ENCODE measurements at places on chromosomes 5 and 9.

GRCh38 chr9:113591899-113592625 is 128.5 kb downstream of the RGS3 start:
- no peak for DNase-seq

GRCh38 chr5:6633469-6634245 is 417 bp downstream of the SRD5A1 start:
- no peak for DNase-seq

DNA sequence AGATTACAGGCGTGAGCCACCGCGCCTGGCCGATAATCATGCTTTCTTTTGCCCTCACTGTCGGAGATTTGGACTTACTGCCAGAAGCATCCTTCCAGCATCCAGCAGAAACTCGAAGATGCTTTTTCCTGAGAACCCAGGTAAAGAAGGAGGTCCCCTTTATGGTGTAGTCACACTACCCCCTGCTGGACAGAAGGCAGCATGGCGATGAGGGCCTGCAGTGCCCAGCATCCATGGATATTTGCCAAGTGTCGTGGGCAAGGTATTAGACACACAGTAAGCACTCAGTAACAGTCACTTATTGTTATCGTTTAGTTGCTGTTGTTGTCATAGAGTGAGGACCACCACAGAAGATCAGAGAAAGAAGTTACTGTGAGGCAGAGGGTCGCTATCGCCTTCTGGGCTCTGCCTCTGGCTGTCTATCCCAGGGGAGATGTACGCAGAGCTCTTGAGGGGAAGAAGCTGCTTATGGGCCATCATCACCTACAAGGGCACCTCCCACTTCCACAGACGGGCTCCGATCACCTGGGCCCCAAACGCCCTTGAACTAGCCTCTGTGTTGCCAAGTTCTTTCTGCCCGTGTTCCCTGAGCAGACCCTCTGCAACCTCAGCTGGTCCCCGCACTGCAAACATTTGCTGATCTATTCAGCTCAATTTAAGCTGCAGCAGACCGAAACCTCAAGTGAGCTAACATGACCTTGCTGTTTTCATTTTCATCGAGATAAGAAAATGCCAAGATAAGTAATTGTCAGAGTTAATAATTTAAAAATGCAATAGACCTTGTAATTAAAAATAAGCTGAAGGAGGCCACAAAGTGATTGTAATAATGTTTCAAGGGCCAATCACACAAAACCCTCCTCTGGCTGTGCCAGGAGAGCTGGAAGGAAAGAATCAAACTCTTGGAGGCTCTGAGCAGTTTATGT is 23.9 kb downstream of the C5orf15 start:
- DNase-seq = no peak

DNA sequence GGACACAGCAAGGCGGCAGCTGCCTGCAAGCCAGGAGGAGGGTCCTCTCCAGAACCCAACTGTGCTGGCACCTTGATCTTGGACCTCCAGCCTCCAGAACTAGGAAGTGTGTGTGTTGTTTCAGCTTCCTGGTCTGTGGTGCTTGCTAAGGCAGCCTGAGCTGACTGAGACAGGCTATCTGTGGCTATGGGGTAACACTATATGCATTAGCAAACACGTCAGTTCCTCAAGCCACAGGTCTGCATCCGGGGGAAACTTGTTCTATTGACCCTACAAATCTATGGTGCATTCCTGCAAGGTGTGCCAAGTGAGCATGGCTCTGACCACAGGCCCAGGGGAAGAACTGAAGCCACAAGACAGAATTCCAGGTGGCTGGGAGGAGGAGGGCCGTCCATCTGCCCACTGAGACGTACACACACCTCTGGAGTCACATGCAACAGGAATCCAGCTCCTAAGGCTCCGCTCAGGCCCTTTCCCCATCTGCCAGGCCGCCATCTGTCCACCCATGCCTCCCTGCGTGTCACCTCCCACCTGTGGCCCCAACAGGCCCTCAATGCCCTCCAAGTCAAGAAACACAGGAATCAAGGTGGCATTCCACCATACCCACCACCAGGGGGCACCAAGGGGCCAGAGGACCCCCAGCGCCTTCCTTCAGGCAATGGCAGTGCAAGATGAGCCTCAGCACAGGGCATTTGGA is 174.9 kb downstream of the ROR2 start:
- DNase-seq = no peak

- DNase-seq = no peak
Observed at GRCh38 chr5:150649108-150650020, 8.9 kb downstream of the SYNPO start.

DNA sequence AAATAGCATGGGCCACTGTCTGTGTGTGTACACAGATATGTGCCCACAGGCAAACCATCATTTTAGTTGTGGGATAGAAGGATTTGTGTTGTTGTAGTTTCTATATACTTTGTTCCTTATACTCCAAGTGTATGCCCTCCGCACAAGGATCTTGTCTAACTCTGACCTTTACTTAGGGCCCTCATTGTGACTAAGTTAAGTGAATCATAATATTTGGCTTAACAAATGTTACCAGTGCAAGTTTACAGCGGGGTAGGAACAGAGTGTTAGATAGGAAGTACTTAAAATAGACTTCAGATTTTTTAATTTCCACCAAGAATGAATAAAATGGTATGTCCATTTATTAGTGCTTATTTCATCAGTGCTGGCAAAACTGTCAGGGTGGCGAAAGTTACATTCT is 29.5 kb upstream of the CYFIP2 start:
- no peak for DNase-seq

- peak; percentile 14 for DNase-seq
Observed at GRCh38 chr5:59367791-59368394, 525.6 kb downstream of the PDE4D start.

- DNase-seq = no peak
Observed at GRCh38 chr9:124802426-124802825, 25.5 kb downstream of the OLFML2A start.

GRCh38 chr5:89349246-89349980 is 466.4 kb upstream of the MEF2C start:
- no peak for DNase-seq

- DNase-seq = no peak
Observed at GRCh38 chr5:59276325-59276675, 617.2 kb downstream of the PDE4D start.

GRCh38 chr9:85117831-85118230 is 448.3 kb downstream of the NTRK2 start:
- no peak for DNase-seq

- DNase-seq = no peak
Observed at GRCh38 chr9:98790134-98790841, 6.1 kb downstream of the ANKS6 start.

- no peak for DNase-seq
Observed at GRCh38 chr5:67377631-67378030, 181.0 kb upstream of the CD180 start.

- no peak for DNase-seq
Observed at GRCh38 chr5:159471904-159472303, 141.6 kb upstream of the IL12B start.

- DNase-seq = no peak
Observed at GRCh38 chr5:79567926-79568549, 44.2 kb upstream of the TENT2 start.

DNA sequence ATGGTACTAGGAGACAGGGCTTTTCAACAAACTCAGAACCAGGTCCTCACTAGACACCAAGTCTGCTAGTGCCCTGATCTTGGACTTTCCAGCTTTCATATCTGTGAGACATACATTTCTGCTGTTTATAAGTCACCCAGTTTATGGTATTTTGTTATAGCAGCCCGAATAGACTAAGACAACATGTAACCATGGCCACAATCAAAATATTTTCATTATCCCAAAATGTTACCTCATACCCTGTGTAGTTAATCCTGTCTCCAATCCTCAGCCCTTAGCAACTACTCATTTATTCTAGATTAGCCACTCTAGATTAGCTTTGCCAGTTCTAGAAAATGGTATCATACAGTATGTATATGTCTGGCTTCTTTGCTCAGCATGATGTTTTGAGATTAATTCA is 6.3 kb upstream of the ATG10 start:
- DNase-seq = no peak

- no peak for DNase-seq
Observed at GRCh38 chr5:149135536-149136201, 5.6 kb upstream of the ABLIM3 start.

DNA sequence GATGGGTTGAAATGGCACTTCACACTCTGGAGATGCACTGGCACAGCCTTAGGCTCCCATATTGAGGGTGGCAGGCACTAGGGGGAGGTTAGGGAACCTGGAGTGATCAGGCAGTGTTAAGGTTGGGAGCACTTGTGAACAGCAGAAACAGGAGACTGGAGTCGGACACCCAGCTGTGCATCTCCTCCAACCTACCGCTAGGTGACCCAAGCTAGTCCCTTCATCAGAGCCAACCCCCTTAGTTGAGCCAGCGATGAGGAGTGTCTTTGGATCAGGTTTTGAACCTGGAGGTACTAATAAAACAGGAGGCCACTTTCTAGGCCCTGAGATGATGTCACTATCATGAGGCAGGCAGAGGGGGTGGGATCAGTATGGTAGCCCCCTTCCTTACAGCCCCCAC is 1.7 kb downstream of the ACTL7B start:
- no peak for DNase-seq

- peak; percentile 60 for DNase-seq
Observed at GRCh38 chr5:131382407-131383395, 118.8 kb downstream of the CDC42SE2 start.

GRCh38 chr5:171363846-171364245 is 23.8 kb upstream of the NPM1 start:
- DNase-seq = no peak

GRCh38 chr5:55585206-55585610 is 50.4 kb upstream of the PLPP1 start:
- no peak for DNase-seq

- DNase-seq = no peak
Observed at GRCh38 chr5:173890195-173890991, 2.2 kb downstream of the CPEB4 start.

DNA sequence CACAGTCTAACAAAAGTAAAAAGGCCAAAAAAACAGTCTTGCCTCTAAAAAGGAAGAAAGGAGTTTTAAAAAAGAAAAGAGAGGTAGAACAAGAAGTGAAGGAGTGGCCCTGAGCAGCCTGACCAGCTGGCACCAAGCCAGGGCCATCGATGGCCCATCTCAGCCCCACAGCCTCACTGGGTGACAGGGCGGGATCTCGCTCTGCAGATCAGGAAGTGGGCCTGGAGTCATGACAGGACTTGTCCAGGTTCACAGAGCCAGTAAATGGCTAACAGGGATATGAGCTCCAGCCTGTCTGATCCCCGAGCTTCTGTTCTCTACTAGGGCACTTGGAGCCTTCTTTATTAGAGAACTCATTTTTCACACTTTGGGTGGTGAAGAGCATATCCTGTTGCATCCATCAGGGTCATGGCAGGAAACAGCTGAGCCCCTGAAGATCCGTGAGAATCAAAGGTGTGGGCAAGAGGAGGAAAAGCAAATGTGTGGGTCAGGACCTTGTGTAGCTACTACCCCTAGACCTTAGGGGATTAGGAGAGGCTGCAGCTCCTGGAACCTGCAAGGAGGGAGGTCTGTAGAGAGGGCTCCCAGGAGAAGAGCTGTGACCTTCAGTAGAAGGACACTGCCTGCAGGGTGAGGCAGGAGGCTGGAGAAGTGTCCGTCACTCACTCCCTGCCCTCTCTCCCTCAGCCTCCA is 299.0 kb upstream of the MSX2 start:
- DNase-seq = no peak

DNA sequence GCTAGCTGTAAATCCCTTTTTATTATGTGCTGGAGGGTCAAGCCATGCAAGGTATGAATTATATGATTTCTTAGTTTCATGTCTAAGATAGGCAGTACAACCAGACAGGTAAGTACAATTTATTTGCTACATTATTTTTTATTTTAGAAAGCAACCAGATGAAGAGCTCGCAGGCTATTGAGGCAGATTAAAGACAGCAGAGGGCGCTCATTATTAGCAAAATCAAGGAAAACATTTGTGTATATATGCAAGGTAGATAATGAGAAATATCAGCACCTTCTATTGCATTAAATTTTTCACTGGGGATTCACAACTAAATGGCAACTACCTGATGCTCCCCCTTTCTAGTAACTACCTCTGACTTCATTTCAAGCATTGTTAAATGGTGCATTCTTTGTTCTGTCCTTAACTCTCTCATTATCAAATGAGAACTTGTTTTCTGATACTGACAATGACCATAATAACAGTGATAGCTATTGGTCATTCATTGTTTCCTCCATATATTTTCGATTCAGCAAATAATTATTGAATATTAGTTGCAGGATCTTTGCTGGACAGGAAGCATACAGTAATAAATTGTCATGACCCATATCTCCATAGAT is 8.6 kb downstream of the SCGB3A2 start:
- no peak for DNase-seq

DNA sequence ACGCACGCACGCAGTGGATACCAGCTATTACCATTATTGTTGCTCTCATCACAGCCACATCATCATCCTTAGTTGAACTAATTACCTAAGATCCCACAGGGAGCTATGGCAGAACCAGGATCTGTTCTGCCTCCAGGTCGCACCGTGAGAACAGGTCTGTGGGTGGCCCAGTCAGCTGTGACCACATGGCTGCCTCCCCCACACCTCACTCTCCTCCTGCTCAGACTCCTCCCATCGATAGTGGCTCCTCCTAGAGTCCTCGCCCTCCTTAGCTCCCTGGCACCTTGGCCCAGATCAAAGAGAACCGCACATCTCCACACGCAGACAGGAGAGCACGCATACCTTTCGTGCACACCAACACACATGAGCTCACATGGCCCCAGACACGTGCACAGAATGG is 32.4 kb upstream of the RPL26L1 start:
- no peak for DNase-seq

- no peak for DNase-seq
Observed at GRCh38 chr5:57711471-57711870, 228.9 kb upstream of the ACTBL2 start.

DNA sequence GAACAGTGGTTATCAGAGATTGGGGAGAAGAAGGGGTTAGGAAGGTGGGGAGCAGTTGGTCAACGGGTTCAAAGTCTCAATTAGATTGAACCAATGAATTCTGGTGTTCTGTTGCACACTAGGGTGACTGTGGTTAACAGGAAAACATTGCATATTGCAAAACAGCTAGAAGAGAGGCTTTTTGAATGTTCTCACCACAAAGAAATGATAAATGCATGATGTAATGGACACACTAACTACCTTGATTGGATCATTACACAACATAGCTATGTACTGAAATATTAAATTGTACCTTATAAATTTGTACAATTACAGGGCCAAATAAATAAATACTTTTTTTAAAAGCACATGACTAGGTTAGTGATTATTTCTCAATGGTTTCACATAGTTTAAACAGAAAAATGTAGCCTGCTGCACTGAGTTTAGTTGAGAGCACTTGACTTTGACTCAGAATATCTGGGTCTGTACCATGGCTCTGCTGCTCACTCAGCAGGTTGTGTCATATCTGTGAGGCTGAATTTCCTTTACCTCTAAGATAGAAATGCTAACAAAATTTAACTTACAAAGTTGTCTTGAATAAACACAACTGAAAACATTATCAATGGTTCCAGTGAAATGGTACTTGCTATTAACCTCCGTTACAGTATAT is 30.4 kb downstream of the NUDT12 start:
- no peak for DNase-seq

DNA sequence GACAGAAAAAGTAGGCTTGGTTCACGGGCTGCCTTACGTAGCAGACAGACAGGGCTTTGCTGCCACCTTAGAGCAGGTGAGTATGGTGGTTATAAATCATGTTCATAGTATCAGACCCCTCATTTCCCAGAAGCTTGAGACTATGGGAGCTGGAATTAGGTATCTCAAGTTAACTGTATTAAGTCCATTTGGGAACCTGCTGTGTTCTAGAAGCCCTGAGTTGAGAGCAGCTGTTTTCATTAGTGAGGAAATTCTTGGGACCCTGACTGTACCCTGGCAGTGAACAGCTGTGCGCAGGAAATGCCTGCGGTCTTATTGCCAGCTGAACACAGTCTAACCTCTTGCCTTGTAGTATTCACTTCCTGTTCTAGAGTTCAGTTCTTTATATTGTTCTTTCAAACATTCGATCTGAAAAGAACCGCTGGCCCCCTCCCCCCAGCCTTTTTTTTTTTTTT is 29.8 kb downstream of the UGCG start:
- peak; percentile 81 for DNase-seq
